ENCODE measurements at places on chromosomes 13 and 19. TPM values are rescaled to one million over a fixed set of nuclear protein-coding genes. Genes with fewer than 3 reads are reported as not detected.

- H3K4me3 ChIP-seq, result peak overlapping the region; percentile 77
- DNase-seq, result no peak
- H3K36me3 ChIP-seq, result peaks cover 10% of the 10 kb centered on the region
- H3K27me3 ChIP-seq, result no peaks in the 10 kb centered on the region
- H3K4me1 ChIP-seq, result no peaks in the 10 kb centered on the region
Observed at GRCh38 chr19:36573895-36574720, 1.0 kb upstream of the ZNF529 start.

GRCh38 chr19:35063940-35064818 lies 22.7 kb downstream of the HPN start:
- no peaks in the 10 kb centered on the region for H3K27me3 ChIP-seq
- no peaks in the 10 kb centered on the region for H3K4me1 ChIP-seq
- H3K4me3 ChIP-seq, result no peak overlapping the region
- H3K36me3 ChIP-seq, result no peaks in the 10 kb centered on the region
- no peak overlapping the region for H3K27ac ChIP-seq

The HTR2A gene
- 10.8 TPM for total RNA-seq

DNA sequence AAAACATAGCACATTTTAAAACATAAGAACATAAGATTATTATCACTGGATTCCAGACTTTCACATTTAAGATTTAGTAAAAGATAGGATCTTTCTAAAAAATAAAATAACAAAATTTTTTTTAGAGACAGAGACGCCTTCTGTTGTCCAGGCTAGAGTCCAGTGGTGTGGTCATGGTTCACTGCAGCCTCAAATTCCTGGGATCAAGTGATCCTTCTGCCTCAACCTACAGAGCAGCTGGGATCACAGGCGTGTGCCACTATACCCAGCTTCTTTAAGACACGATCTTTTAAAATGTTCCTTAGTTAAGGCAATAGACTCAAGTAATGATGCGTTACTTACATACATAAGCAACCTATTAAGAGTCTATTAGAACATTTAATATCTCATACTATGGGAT lies 32.7 kb downstream of the ALG5 start:
- H3K27ac ChIP-seq, result no peak overlapping the region
- H3K4me1 ChIP-seq, result no peaks in the 10 kb centered on the region
- no peak overlapping the region for H3K4me3 ChIP-seq
- no peaks in the 10 kb centered on the region for H3K27me3 ChIP-seq
- H3K36me3 ChIP-seq, result peaks cover 5% of the 10 kb centered on the region
- DNase-seq, result no peak

DNA sequence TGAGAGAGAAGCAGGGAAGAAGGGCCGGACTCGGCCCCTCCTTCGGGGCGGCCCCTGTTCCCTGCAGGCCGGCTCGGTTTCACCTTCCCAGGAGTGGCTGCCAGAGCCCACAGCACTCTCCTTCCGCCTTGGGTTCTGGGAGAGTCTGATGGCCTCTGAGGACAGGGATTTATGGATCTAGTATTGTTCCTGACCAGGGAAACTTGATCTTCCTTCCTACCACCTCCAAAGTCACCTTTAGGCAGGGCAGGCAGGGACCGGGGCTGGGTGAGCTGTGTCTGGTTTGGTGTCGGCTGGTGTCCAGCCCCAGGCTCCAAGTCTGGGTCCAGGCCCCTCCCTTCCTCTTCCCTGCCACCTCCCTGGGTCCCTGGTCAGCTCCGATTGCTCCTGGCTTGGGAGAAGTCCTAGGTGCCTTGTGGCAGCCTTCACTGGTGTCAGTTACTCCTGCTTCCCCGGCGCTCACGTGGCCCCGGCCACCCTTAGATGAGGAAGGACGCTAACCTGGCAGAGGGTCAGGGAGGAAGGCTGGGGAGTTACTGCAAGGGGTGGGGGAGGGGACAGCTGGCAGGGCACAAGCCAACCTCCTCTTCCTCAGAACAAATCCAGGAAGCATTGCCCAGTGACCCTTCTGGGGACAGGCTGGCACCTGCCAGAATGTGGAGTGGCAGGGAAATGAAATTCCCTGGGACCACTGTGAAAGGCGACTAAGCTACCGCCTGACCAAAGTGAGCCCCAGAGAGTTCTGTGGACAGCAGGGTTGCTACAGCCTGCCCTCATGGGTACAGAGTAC lies 18.8 kb downstream of the RFX1 start:
- H3K27ac ChIP-seq, result no peak overlapping the region
- no peak overlapping the region for H3K4me3 ChIP-seq
- H3K27me3 ChIP-seq, result no peaks in the 10 kb centered on the region
- no peaks in the 10 kb centered on the region for H3K36me3 ChIP-seq

DNA sequence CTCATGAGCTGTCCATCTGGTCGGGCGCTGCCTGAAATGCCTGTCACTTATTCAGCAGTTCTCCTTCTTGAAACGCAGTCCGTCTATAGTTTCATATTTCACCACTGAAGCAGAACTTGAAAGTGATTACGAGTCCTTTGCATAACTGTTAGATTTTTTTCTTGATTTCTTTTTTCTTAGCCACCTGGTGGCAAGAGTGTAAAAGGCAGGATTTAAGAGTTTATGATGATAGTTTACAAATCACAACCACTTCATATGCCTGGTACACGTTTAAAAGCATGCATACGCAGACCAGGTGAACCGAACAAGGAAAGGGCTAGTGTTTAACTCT lies 45.8 kb downstream of the GGACT start:
- H3K36me3 ChIP-seq, result no peaks in the 10 kb centered on the region
- H3K27me3 ChIP-seq, result no peaks in the 10 kb centered on the region
- no peak for DNase-seq
- H3K4me1 ChIP-seq, result no peaks in the 10 kb centered on the region
- H3K4me3 ChIP-seq, result no peak overlapping the region

DNA sequence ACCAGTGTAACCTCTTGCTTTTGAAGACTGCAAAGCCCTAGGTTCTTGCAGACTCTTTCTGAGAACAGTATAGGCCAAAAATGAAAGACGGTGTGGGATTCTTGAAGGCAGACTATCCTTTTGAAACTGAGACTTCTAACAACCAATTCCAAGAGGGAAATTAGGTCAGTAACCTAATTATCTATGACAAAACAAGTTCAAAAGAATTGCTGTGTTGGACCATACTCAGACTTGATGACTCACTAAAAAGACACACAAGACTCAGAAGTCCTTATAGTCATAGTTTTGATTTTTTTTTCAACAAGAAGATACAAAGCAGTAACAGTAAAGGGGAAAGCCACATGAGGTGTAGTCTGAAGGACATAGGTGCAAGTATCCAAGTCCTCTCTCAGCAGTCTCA lies 624.0 kb upstream of the GPC6 start:
- H3K4me1 ChIP-seq, result no peaks in the 10 kb centered on the region
- no peaks in the 10 kb centered on the region for H3K27me3 ChIP-seq
- DNase-seq, result no peak
- no peak overlapping the region for H3K27ac ChIP-seq

- no peaks in the 10 kb centered on the region for H3K27me3 ChIP-seq
- H3K27ac ChIP-seq, result no peak overlapping the region
- no peaks in the 10 kb centered on the region for H3K36me3 ChIP-seq
- DNase-seq, result no peak
- no peak overlapping the region for H3K4me3 ChIP-seq
- peaks cover 2% of the 10 kb centered on the region for H3K4me1 ChIP-seq
Observed at GRCh38 chr13:85551012-85551411, 248.2 kb downstream of the SLITRK6 start.

The CTXN1 gene
- 1.9 TPM for total RNA-seq

- H3K4me3 ChIP-seq, result no peak overlapping the region
- DNase-seq, result no peak
- no peak overlapping the region for H3K27ac ChIP-seq
- H3K27me3 ChIP-seq, result no peaks in the 10 kb centered on the region
- H3K4me1 ChIP-seq, result no peaks in the 10 kb centered on the region
- H3K36me3 ChIP-seq, result no peaks in the 10 kb centered on the region
Observed at GRCh38 chr19:7326105-7326877, 22.4 kb upstream of the ARHGEF18 start.

GRCh38 chr19:40754611-40755247 lies 3.7 kb downstream of the SNRPA start:
- H3K4me3 ChIP-seq, result no peak overlapping the region
- no peak for DNase-seq
- H3K27ac ChIP-seq, result no peak overlapping the region
- no peaks in the 10 kb centered on the region for H3K27me3 ChIP-seq
- H3K36me3 ChIP-seq, result peaks cover 4% of the 10 kb centered on the region

DNA sequence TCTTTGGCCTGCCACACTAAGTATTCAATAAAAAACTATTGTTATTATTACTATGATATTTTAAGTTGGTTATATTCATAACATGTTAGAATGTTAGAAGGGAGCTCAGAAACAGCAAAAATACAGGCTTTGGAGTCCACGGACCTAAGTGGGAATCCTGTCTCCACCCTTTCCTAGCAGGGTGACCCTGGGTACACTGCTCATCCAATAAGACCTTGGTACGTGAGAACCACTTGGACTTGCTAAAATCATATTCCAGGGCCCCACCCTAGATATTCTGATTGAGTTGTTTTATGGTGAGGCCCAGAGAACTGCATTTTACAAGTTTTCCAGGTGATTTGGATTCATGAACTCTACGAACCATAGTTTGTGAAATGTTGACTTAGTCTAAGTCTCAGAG lies 47.4 kb upstream of the KL start:
- no peaks in the 10 kb centered on the region for H3K4me1 ChIP-seq
- no peak overlapping the region for H3K4me3 ChIP-seq
- DNase-seq, result no peak
- H3K36me3 ChIP-seq, result no peaks in the 10 kb centered on the region
- no peak overlapping the region for H3K27ac ChIP-seq
- no peaks in the 10 kb centered on the region for H3K27me3 ChIP-seq

DNA sequence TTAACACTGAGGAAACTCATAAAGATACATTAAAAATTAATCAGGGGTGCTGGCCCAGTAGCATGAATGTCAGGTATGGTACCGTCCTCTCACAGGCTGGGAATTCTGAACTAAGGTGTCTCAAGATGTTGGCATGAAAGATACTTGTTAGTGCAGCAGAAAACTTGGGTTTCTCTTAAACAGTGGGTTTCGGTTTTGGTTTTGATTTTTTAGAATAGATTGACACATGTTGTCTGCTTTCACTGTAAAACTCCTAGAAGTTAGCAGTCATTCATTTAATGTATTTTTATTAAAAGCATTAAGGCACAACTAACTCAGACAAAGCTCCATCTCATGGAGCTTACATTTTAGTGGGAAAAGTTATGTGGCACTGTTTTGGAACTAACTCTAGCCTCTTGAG lies 3.5 kb upstream of the OBI1 start:
- no peak for DNase-seq
- H3K36me3 ChIP-seq, result no peaks in the 10 kb centered on the region
- H3K4me1 ChIP-seq, result no peaks in the 10 kb centered on the region

DNA sequence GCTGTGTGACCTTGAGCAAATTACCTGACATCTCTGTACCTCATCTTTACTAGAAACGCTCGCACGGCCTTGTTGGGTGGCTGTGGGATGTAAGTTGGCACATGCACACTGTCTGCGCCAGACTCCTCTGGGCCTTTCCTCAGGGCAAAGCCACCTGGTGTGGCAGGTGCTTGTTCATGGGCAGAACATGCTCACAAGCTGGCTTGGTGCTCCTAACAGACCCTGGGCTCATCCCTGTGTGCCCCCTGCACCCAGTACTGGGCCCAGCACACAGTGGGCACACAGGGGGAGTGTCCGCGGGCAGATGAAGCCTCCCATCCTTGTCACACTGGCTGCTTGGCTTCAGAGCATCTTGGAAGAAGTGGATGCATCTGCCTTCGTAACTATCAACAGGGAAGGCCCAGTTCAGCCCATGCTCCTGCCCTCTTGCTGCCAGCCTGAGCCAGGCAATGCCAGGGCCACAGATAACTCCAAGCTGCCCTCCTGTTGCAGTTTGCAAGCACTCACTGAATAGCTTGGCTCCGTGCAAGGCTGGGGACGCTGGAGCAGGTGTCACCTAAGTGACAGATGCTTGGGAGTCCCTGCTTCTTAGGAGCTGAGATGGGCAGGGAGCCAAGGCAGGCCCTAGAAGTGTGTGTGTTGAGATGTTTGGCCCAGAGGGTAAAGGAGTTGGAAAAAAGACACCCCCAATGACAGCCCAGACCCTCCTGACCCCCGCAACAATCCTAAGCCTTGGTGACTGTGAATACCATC lies 123.9 kb downstream of the TUBA3C start:
- H3K4me3 ChIP-seq, result no peak overlapping the region
- DNase-seq, result no peak
- H3K27me3 ChIP-seq, result no peaks in the 10 kb centered on the region
- H3K36me3 ChIP-seq, result no peaks in the 10 kb centered on the region
- no peak overlapping the region for H3K27ac ChIP-seq

The CAMSAP3 gene
- total RNA-seq, result not detected

- H3K4me1 ChIP-seq, result no peaks in the 10 kb centered on the region
- DNase-seq, result no peak
- no peaks in the 10 kb centered on the region for H3K36me3 ChIP-seq
- H3K4me3 ChIP-seq, result peak overlapping the region; percentile 96
- no peaks in the 10 kb centered on the region for H3K27me3 ChIP-seq
Observed at GRCh38 chr13:46895381-46895780, 1.5 kb downstream of the HTR2A start.

DNA sequence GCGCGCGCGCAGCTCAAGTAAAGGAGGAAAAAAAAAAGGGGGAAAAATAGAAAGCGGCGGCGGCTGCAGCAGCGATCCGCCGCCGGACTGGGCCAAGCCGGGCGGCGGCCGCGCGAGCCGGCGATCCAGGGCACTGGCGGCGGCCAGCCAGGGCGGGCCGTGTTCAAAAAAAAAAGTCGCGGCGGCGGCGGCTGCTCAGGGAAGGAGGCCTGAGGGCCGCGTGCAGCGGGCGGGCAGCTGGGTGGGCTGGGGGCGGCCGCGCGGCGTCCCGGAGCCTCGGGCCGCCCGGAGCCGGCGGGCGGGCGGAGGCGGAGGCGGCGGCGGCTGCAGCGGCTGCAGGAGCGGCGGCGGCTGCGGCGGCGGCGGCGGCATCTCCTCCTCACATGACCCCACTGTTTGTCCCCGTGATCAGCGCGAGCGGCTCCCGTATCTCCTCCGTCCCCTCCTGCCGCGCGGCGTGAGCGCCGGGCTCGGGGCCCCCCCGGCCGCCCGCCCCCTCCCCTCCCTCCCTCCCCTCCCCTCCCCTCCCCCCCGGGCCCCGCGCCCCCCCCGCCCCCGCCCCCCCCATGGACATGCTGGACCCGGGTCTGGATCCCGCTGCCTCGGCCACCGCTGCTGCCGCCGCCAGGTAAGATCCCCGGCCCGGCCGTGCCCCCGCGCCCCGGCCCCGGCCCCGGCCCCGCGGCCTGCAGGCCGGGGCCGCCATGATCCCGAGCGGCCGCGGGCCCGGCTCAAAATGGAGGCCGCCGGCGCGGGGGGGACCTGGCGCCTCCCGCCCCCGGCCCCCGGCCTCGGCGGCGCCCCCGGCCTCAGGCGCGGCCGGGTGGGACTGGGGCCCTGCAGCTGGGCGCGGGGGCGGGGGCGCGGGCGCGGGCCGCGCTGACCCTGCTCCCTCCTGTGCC lies at the start of gene USF2:
Gene USF2, plus strand, starts transcription at position 427 of the 902 bp plus-strand sequence. Its CDS starts 140 bp downstream, at position 567.
- peak; percentile 85 for DNase-seq
- no peaks in the 10 kb centered on the region for H3K27me3 ChIP-seq
- peak within 1 kb of the TSS; percentile 91 for H3K4me3 ChIP-seq
- H3K36me3 ChIP-seq, result no peaks in the 10 kb centered on the region
- no peaks in the 10 kb centered on the region for H3K4me1 ChIP-seq
- peak within 1 kb of the TSS; percentile 77 for H3K27ac ChIP-seq

- peak overlapping the region; percentile 34 for H3K27ac ChIP-seq
- peak; percentile 87 for DNase-seq
- H3K4me3 ChIP-seq, result no peak overlapping the region
- H3K36me3 ChIP-seq, result no peaks in the 10 kb centered on the region
- no peaks in the 10 kb centered on the region for H3K27me3 ChIP-seq
- no peaks in the 10 kb centered on the region for H3K4me1 ChIP-seq
Observed at GRCh38 chr19:1172353-1173158, 1.5 kb downstream of the SBNO2 start.
